ENCODE measurements at places on chromosomes 3 and 15.
A peak's percentile ranks its signal among the peaks of the same experiment; 100 is the strongest.

- DNase-seq = peak; percentile 25
These were observed 89.5 kb upstream of the CHD2 start for GRCh38 chr15:92810418-92811138.

DNA sequence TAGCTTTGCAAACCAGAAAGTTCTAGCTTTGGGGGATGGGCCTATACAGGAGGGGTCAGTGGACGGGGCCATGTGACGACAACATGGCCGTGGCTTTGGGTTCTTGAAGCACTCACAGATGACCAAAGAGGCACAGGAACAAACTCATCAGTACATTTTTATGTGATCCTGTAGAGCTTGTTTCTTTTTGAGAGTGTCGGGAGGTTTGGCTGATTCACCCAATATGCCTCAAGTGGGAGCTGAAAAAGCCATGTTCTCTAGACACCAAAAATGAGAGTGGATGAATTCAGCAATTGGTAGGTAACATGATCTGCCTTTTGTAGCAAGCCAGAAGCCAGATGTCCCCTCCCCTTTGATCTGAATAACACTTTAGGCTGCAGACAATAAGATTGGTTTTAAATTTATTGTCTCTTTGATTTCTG lies 30.1 kb downstream of the GREM1 start:
- peak; percentile 20 for DNase-seq

DNA sequence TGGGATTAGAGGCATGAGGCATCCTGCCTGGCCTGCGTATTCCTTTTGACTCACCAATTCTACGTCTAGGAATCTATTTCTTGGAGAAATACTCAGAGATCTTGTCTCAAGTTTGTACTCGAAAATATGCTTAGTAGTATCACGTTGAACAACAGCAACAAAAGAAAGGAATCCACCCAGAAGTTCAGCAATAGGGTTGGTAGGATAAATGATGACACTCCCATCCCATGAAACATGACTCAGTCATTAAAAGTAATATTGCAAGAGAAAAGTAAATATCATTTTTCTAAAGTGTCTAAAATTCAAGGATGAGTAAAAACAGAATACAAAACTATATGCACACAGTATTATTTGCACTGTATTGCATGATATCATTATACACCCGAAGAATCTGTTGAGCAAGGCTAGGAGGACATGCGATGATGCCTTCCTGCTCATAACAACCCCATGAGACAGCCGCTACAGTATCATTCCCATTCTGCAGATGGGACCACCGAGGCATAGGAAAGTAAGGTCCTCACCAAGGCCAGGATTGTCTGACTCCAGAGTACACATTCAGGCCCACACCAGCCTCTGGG lies 61.5 kb downstream of the SLC6A1 start:
- no peak for DNase-seq

GRCh38 chr3:170746175-170746942 lies 123.6 kb downstream of the RPL22L1 start:
- DNase-seq = no peak

- peak; percentile 31 for DNase-seq
These were observed 14.4 kb downstream of the ATP13A3 start for GRCh38 chr3:194472290-194472920.

DNA sequence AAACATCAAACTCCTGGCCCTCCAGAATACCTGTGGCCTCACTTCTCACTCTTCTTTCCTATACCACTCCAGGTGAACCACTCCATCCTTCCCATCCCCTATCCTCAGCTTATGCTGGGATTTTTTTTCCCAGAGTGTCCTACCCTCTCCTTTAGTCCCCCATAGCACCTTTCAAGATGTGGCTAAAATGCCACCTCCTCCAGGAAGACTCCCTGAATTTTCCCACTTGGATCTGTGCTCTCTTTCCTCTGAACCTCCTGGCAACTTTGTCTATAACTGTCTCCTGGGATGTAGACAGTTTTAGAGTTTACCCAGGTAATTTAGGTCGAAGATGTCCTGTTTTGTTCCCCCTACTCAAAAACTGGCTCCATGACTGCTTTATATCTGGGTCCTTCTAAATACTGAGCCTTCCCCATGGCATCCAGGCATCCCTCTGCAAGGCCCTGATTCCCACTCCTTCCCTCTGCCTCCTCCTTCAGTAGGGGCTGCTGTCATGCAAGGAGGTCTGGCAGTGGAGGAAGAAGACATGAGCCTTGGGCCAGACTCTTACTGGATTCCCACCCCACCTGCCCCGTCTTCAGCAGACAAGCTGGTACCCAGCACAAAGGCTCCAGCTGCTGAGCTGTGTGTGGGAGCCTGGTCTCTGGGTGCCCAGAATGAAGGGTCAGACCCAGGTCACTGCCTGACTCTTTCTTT lies 161.5 kb downstream of the SMAD6 start:
- DNase-seq = no peak

DNA sequence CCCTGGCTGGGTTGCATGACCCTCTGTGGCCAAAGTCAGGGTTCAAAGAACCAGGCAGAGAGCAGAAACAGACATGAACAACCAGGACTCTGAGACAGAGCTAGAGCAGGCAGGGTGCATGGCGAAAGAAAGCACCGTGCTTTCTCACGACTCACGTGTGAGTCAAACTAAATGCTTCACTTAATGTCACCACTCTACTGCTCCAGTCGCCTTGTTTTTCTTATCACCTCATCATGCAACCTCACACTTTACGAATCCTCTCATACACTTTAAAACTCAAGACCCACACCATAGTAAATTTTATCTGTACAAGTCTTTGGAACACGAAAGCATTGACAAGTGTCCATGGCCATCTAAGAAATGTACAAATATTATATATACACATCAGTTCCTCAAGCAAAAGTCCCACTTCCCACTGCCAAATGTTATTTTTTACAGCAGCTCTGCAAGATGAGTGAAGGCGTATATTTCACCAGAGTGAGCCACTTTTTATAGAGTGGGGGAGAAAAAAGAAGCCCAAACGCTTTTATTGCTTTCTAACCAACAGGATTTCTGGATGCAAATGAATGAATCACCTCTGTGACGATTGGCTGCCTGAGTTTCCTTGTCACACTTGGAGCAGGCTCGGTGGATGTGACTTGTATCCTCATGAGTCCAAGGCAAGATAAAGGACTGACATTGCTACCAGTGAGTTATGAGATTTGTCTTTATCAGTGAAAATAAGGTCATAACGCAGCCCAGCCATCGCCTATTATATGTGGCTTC lies 16.0 kb upstream of the MEGF11 start:
- DNase-seq = no peak

DNA sequence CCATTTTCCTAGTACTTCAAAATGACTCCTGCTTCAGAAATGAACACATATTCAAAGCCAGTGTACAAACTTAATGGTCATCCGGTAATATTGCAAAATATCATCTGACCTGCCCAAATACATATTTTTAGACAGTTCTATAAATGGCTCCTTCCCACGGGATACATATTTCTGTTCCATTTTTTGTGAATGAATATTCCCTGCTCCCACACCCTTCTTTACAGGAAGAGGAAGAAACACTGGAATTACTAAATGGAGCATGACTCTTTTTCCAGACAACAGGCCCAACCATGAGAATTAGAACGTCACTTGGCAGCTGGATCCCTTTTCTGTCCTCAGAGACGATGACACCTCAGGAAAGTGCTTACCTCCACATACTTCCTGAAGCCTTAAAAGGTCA lies 38.0 kb upstream of the CBLB start:
- peak; percentile 71 for DNase-seq

DNA sequence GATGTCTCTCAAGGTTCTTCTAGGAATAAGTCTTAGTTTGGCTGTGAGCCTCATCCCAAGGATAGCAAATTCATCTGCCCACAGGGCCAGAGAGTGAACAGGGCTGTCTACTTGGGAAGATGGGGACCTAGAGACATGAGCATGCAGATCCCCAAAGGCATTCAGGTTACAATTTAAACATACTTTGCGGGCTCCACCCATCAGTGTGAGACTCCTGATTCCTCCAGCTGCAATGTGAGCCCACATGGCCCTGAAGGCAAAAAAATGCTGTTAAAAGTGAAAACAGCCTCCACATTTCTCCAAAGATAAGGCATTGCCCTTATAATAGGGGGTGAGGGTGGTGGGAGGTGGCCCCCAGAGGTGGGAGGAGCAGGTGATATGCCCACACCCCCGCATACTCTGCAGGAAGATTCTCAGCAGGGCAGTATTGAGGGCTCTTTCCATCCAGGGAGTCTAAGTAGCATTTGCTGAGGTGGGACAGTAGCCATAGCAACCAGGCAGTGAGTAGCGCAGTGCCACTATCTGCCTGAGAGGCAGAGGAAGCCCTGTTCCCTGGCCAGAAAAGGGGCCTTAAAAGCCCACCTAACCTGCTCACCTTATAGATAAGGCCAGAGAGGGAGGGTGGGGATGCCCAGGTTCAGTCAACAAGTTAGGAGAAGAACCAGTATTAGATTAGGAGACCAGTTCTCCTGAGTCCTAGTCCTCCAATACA lies 31.2 kb downstream of the TGM4 start:
- DNase-seq = no peak

DNA sequence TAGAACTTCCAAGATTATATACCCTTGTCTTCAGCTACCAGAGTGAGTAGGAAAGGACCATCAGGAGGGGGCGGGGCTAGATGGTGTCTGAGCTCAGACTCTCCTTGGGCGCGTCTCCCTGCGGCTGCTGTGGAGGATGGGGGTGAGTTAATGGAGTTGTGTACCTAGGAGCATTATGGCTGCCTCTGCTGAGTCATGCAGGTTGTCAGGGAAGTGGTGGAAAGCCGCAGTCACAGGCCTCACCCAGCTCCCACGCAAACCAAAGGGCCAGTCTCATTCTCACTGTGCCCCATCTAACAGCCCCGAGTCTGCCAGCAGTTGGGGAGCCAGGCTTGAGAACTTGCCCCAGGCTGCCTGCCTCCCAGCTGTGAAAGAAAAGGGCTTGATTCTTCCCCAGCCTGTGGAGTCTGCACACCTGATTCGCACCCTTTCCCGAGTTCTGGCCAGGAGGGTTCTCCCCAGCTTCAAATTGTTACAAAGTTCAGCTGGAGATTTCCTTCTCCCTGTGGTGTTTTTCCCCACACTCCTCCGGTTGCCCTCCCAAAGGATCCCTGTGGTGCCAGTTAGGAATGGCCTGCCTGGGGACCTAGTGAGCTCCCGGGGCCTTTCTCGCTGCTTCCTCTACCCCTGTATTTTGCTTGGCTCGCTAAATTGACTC lies 143.3 kb downstream of the HCN4 start:
- DNase-seq = no peak

DNA sequence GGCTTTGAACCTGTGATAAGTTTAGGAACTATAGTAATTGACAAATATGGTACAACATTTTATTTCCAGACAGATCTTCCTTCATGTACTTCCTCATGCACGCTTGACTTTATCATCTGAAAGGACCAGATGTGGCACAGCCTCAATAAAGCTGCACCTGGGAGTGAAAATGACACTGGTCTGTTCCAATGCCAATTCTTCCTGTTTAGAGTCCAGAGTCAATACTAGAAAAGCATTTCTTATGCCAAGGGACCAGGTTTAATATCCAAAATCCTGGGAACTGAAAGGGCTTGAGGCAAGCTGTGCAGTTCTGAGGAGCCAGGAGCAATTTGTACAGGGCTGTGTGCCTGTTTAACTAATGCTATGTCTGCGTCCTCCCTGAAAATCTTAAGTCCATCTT lies 15.3 kb downstream of the DPH6 start:
- DNase-seq = no peak

Measured in skin of body (tissue), 3 donors.